ENCODE measurements at places on chromosomes 7 and 10.
A peak's percentile ranks its signal among the peaks of the same experiment; 100 is the strongest.

DNA sequence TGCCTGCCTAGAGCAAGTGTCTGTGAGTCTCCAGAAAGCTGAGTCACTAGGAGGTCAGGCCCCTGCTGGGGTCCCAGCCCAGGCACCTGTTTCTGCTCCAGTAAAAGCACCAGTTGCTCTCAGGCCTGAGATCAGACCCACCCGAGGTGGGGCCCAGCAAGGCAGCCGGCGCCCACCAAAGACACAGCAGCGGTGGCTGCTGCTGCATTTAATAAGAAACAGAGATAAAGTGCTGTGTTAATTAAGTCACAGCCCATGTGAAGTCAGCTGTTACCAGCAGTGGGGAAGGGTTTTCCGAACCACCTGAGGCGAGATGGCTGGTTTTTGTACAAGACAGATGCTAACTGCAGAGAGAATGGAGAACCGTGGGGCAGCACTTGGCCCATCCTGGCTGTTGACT is 12.1 kb upstream of the LRRC18 start:
- no peak for DNase-seq

GRCh38 chr7:106071356-106071998 is 40.6 kb downstream of the SYPL1 start:
- peak; percentile 95 for DNase-seq

- DNase-seq, result no peak
Measured at GRCh38 chr10:71260622-71261325, 48.4 kb downstream of the UNC5B start.

GRCh38 chr7:36736090-36736898 is 12.0 kb upstream of the AOAH start:
- no peak for DNase-seq

GRCh38 chr10:114404171-114405010 is at the start of gene AFAP1L2:
Gene AFAP1L2 (minus strand): TSS chr10:114404502. CDS start chr10:114404455, 47 bp downstream.
- no peak for DNase-seq

Data from T47D (cell line).